Right cardiac atrium (tissue), 5 donors: ENCODE measurements at places on chromosomes 5 and 9. TPM values are rescaled to one million over a fixed set of nuclear protein-coding genes. Genes with fewer than 3 reads are reported as not detected.

- DNase-seq: no peak
Measured at GRCh38 chr9:87475463-87475862, 22.2 kb upstream of the DAPK1 start.

GRCh38 chr9:12884736-12885395, 110.0 kb downstream of the LURAP1L start:
- no peak for DNase-seq

DNA sequence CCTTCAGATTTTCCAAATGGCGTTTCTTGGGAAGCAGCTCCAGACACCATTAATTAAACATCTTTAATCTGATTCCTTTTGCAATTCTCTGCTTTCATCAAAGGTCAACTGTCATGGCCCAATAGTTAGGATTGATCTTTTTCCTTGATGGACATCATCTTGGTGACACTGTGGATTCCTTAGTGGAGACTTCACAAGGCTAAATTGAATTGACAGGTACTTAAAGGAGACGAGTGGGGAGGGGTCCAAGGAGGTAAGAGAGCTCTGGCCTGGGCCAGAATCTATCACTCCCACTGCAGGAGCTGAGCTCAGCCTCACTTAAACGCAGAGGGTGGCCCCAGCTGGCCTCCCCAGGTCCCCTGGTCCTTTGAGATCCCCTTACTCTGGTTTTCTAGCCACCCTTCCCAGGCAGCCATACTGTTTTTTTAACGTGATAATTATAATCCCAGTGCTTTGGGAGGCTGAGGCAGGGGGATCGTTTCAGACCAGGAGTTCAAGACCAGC, 9.9 kb upstream of the HMCN2 start:
- DNase-seq: no peak

DNA sequence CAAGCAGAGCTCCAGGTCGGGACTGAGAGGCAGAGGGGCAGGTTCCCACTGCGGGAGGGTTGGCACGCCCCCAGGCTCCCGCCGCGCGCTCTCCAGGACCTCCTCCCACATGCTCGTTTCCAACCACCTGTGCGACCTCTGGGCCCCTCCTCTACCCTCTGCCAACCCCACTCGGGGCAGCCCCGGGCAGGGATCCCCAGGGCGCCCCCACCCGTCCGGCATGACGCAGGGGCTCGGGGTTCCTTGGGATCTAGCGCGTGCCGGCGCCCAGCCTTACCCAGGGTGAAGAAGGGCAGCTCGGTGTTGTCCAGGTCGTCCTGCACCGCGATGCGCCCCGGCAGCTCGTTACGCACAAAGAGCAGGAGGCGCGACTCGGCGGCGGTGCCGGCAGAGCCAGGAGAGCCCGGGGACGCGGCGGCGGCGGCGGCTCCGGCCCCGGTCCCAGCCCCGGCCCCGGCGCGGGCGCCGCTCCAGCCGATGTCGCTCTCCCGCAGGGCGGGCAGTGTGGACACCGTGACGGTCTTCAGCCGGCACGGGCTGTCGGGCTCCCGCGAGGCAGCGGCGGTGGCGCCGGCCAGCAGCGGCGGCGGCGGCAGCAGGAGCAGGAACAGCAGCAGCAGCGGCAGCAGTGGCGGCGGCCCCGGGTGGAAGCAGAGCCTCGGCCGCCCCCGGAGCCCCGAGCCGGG, 494 bp downstream of the ASTN2 start:
- DNase-seq: peak; percentile 67

- no peak for DNase-seq
Measured at GRCh38 chr5:141669520-141669919, 12.5 kb downstream of the ARAP3 start.

GRCh38 chr9:136138566-136138965, 19.9 kb upstream of the TMEM250 start:
- DNase-seq: no peak

GRCh38 chr5:53403758-53404157, 76.7 kb upstream of the FST start:
- no peak for DNase-seq

DNA sequence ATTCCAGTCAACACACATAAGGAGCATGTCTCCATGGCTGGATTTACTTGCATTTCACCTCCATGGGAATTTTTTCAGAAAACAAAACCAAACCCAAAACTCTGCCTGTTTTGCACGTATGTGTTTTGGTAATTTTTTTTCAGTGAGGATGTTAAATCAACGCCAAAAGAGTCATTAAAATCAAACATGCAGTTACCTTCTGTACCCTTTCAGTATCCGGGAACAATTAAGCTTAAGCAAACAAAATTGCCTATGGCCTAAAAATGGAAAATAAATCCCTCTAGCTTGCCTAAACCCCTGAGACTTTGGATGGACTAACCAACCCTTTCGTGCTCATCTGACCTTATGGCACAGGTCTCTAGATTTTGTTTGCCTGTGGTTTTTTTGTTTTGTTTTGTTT, 209.2 kb upstream of the KLF4 start:
- no peak for DNase-seq

DNA sequence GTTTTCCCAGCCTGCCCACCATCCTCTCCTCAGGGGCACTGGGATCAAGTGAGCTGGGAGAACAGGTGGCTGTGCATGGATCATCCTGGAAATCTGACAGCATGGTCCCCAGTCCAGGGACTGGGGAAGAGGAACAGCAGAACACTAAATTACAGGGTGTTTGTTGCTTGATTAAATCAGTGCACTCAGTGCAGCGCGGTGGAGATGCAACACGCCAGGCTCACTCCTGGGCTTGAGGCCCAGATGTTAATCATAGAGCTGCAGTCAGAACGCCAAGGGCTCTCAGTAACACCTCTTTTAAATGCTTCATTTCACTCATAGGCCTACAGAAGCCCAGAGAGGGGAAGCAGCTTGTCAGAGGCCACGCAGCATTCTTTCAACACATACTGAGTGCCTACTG, 14.2 kb upstream of the LARP1 start:
- DNase-seq: no peak

GRCh38 chr9:651371-651770, 190.1 kb upstream of the DMRT1 start:
- DNase-seq: no peak

GRCh38 chr9:120882935-120883607, 6.1 kb upstream of the PHF19 start:
- DNase-seq: no peak

- DNase-seq: no peak
Measured at GRCh38 chr9:8924562-8924961, 1125.0 kb upstream of the DMAC1 start.

DNA sequence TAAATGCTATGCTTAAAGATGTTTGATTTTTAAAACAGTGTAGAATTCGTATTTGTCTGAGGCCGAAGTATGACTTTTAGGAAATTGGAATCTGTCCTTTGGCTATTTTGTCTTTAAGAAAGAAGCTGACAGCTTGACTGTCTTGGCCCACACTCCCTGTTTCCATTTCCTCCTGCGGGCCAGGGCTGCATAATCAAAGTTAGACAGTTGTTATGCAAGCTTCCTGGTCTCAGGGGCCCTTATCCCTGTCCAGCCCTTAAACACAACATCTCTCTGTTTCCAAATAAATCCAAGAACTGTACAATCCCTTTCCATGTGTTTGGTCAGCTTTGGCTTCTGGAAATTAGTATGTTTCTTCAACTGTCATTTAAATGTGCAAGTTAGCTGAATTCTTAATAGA, 54.6 kb upstream of the ECM2 start:
- DNase-seq: peak; percentile 79

GRCh38 chr5:10288592-10289219, 19.0 kb downstream of the CMBL start:
- DNase-seq: peak; percentile 81

DNA sequence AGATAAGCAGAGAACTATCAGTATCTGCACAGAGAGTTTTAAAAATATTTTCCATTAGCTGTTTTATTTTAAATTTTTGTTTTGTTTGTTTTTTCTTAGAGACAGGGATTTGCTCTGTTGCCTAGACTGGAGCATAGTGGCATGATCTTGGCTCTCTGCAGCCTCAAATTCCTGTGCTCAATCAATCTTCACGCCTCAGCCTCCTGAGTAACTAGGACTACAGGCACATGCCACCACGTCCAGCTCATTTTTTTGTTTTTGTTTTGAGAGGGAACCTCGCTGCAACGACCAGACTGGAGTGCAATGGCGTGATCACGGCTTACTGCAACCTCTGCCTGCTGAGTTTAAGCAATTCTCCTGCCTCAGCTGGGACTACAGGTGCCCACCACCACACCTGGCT, 138.2 kb upstream of the LPAR1 start:
- no peak for DNase-seq

DNA sequence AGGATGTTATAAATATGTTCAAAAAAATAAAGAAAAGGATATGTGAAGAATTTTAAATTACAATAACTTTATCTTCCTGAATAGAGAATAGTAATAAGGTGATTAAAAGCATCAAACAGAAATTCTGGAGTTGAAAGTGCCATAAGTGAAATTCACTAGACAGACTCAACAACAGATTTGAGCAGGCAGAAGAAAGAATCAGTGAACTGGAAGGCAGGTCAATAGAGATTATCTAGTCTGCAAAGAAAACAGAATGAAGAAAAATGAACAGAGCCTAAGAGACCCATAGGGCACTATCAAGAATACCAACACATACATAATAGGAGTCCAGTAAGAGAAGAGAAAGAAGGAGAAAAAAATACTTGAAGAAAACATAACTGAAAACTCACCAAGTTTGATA, 162.1 kb downstream of the ROR2 start:
- no peak for DNase-seq

- DNase-seq: no peak
Measured at GRCh38 chr5:16544607-16545374, 72.0 kb downstream of the RETREG1 start.

DNA sequence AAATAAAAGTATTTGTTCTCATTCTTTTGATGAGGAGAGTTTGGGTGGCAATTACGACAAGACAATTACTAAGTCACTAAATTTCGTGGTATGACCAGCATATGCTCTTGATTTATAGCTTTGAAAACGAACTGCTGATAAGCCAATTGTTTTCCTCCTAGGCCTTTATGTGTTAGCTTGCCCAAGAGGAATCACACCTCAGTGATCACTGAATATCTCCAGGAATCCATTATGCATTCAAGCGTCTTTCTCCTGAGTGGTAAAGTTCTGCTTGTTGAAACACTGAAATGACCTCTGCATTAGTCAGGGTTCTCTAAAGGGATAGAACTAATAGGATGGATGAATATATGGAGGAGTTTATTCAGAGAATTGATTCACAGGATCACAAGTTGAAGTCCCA, 677.7 kb upstream of the MEF2C start:
- DNase-seq: no peak

DNA sequence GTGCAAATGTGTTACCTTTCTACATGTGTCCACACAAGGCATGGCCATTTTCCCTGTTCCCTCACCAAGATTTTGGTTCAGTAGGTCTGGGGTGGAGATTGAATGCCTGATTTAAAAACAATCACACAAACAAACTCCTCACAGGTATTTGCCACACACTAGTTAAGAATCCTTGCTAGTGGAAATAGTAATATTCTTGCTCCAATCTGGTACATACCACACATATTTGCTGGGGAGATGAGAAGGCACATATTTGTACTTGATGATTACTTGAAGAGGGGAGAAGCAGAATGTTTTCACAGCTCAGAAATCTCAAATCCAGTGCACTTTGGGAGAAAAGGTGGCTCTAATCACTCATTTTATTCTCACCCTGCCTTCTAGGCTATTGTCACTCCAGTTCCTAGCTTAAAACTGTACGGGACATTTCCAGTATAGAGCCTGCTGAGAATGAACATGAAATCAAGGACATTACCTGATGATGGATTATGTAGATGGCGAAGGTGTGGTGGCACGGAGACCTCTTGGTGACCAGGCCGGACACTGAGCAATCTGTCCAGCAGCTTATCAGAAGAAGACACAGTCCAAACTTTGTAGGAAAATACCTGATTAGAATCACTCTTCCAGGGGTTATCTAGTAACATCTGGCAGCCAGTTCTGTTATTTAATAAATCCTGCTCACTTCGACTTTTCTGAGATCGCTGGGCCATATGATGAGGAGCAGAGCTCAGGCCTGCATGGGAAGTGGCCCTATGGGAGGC, 116.1 kb upstream of the IL6ST start:
- DNase-seq: no peak

- no peak for DNase-seq
Measured at GRCh38 chr5:135954899-135955298, at the start of gene LECT2. Gene LECT2, minus strand, starts transcription at chr5:135954983. Its CDS starts 150 bp downstream, at chr5:135954833.

DNA sequence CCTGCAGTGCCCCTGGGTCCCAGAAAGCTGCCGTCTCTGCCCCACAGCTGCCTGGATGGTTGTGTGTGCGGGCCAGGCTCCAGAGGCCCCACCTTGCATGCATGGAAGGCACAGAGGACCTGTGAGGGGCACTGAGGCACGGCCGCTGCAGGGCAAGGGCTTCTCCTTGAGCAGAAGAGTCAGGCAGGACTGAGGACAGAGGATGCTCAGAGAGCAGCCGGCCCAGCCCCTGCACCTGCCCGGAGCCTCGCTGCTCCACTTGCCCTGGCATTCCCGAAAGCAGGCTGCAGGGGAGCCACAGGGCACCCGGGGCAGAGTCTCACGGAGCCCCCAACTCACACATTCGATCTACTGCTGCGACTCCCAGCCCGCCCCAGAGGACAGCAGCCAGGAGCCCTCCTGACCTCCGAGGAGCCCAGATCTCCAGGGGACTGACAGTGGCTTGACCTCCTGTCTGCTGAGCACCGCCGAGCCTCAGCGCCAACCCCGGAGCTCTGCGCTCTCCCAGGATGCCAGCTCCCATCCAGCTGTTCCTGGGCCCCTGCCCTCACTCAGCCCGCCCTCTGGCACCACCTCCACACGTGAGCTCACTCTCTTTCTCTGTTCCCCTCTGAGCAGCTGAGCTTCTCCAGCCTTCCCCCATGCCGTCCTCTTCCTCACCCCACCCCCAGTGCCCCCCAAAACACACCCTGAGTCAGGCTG, 95.0 kb downstream of the KCNT1 start:
- peak; percentile 46 for DNase-seq

DNA sequence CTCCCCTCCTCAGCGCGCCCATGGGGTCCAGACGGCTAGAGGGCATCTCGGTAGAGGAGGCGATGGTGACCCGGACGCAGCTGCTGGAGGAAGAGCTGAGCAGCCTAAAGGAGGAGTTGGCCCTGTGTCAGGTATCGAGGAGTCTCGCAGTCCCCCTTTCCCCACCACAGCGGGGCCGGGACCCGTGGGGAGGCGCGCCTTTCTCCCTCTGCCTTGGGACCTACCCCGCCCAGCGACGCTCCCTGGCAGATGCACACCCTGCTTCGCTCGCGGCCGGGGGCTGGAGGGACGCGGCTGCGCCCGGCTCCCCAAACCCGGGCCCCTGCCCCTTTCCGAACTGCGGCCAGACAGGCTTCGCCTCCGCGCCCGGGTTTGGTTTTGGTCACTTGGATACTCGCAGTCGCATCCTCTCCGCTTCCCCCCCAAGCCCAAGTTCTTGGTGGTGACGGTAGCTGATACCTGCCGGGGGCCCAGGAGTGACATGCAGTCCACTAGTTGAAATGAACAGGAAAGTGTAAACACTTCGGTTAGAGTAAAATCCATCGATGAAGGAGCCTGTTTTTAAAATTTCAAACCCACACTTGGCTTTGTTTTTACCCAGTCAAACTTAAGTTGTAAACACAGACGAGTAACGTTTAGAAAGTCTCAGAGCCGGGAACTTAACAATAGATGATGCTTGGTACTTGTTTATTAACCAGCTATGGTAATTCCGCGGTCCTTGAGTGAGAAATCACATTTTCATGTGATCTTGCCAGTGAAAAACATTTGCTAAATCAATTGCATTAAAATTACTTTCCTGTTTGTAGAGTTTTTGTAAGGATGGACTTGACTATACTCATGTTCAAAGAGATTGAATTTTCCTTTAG, 688 bp downstream of the CNTLN start:
- peak; percentile 78 for DNase-seq

Gene CATSPER3
- 0.48 TPM for polyA plus RNA-seq

Gene CDKN2B
- polyA plus RNA-seq: 1.9 TPM
